Globus pallidus (tissue), 1 donor: ENCODE measurements at places on chromosomes 2 and 18.

DNA sequence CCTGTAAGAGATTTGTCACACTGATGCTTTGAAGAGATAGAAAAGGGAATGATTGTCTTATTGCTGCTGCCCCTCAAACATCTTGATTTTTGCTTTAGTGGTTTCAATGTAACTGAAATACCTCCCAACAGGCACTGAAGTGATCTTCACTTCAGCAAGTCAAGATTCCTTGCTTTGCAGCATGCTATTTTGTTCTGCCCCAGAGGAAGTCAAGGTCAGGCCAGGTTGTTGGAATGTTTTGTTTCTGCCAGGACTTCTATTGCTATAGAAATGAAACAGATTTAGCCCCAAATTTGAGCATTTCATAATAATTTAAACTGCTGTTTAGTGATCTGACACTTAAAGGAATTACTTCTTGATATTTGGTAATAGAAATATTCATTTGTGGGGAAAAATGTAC lies 277.6 kb downstream of the ZNF804A start:
- DNase-seq = no peak

GRCh38 chr18:73136134-73136533 lies 268.3 kb upstream of the NETO1 start:
- DNase-seq = no peak

DNA sequence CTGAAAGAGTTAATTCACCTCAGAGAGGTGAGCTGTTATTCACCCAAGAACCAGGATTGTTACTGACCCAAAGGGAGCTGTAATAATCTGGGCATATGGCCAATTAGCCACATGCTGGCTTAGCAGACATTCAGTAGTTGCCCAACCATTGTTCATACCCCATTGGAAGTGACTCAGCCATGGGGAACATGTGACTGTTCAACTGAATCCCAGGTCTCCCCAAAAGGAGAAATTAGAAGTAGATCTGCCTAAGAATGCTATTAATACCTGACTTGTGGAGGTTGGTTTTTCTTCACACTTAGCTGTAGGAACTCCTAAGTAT lies 272.6 kb upstream of the UBE2E3 start:
- DNase-seq = no peak

DNA sequence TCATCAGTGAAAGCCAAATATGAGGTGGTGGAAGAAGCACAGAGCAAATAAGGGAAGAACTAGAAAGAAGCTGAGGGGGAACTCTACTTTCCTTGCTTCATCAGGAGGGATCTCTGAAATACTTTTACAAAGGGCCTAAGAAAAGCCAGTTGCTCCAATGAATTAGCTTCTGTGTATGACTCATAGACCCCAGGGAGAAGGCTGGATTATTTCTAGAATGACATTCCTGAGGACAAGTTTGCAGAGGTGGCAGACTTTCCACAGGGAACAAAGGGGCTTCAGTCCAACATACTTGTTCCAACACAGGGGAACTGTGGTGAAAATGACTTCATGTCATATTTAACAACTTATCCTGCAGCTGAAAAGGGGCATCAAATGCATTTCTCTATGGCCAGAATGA lies 29.0 kb downstream of the DOK1 start:
- no peak for DNase-seq

DNA sequence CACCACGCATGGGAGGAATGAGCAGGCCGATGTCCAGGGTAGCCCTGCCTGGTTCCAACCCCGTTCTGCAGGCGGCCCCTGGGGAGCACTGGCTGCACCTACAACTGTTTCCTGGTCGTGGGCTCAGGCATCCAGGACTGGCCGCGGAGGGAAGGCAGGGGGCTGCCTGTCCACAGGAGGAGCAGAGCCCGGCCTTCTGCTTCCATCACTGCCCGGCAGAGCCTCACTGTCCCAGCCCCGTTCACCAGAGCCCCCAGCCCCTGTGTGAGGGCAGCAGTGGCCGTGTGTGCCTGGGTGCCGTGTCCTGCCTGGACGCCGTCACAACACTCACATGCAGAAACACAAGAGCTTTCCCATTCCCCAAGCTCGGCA lies 56.2 kb downstream of the KCNG2 start:
- DNase-seq = no peak

DNA sequence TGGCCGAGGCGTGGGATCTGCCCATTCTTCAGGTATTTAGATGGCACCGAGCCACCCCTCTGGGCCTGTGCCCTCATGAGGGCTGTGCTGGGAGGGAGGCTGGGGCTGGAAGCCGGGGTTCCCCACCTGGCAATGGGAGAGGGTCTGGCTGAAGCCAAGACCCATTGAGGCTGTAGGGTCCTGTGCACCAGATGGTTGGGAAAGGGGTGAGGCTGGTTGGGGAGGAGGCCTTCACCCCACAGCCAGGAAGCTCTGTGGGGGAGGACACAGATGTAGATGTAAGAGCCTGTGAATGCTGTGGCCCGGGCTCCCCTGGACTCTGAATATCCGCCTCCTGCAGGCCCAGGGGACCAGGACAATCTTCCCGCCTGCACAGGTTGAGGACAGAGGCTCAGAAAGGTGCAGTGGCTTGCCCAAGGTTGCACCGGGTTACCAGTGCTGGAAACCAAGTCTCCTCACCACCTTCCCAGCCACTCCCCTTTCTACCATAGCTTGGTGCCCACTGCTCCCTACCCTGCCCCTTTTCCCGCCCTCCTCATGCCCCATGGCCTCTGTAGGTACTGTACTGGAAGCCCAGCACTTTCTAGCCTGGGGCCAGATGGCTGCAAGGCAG lies 49.7 kb downstream of the PDCL3 start:
- DNase-seq = no peak

GRCh38 chr2:28263690-28264089 lies 129.0 kb upstream of the FOSL2 start:
- DNase-seq = no peak

DNA sequence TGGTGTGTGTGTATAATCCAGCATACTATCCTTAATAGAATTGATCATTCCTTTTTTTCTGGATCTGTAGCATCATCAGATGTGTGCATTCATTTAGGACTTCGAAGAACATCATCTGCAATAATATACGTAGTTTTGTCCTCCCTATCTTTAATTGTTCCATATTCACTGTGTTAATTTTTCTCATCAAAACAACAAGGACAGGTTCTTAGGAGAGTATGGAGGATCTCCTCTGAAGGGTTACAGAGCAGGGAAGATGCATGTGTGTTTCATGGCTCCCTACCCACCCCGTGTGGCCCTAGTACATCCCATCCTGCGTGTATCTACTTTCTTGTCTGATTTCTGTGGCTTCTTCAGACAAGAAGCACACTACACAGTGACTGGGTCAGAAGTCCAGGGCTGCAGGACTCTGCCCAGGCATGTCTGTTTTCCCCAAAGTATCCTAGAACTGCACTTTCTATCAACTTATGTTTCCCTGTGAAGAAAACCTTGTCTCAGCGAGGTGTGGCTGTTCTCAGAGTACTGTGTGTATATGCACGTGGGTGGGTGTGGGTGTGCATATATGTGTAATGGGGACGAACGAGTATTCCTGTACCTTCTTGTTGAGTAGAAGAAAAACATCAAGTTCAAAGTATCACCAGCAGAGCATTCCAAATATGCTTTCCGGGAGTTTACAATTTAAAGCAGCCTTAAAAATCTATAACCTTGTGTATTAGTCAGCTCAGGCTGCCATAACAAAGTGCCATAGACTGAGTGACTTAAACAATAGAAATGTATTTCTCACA lies 220.4 kb upstream of the FOSL2 start:
- no peak for DNase-seq

DNA sequence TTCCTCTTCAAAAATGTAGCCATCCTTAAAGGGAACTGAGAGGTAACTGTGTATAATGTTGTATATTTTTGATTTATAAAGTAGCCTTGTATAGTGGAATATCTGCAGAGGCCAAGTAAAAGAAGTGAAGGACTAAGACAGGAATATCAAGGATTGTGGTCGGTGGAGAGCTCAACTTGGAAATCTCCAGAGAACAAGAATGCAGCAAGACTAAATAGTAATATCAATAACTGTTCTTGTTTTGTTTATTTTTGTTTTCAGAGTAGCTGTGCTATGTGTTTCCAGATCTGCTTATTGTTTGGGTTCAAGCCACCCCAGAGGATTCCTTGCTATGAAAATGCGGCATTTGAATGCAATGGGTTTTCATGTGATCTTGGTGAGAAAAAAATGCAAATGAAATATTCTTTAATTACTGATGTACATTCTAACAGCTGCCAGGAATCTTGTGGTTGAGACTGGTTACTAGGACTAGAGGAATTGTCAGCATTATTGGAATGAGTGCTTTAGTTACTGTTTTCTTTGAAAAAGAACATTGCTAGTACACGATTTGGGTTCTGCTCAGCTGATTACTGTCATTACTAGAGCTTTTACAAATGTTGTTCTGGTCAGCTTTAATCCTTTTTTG lies 25.0 kb downstream of the FASTKD2 start:
- DNase-seq = no peak

DNA sequence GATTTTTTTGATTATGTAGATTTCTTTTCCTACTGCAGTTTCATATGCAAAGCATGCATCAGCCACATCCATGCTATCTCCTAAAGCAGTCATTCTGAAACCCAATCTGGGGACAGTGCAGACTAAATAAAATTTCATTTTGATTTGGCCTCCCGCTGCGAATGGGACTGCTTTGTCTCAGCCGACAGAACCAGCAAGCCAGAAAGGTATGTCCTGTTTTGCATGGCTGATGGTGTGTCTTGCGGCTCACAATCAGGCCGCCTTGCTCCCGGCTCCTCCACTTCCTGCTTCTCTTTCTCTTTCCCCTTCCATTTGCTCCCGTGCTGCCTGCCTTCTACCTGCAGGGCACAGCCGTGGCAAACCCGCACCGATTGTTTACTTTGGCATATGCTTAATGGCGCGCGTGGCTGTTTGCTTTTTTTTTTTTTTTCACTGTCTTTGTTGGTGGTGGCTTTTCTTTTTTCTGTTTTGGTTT lies 419.6 kb upstream of the POU3F3 start:
- DNase-seq = peak; percentile 67

DNA sequence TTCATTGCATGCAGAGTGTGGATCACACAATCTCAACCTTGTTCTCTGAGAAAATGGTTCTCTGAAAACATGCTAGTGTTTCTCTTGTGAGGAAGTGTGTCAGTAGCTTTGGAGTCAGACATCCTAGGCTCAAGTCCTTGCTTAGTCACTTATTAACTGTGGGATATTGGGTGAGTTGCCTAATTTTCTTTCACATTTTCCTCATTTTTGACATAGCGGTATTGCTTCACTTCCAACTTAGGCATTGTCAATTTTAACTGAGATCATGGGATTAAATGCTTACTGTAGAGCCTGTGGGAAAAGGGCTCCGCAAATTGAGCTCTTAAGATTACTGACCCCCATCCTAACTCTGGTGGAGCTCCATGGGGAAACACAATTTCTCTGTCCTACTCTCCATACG lies 622.2 kb downstream of the CNTNAP5 start:
- no peak for DNase-seq

GRCh38 chr2:180652794-180653193 lies 327.6 kb upstream of the UBE2E3 start:
- DNase-seq = no peak

GRCh38 chr2:188079196-188079595 lies 212.5 kb upstream of the GULP1 start:
- no peak for DNase-seq

DNA sequence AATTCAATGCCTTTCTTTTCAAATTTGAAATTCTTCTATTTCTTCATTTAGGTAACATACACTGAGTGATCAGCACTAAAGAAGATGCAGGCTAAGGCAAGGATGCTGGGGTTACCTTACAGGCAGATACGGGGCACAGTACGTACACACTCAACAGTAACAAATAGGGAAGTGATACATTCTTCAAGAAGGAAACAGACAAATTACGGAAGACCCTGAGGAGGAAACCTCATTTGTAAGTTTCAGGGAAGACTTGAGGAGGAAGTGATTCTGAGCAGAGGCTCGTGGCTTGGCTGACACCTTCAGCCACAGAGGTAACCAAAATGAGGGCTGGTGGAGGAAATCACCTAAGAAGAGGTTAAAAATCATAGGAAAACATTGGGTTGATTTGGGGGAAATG lies 1108.3 kb upstream of the KLHL29 start:
- no peak for DNase-seq

DNA sequence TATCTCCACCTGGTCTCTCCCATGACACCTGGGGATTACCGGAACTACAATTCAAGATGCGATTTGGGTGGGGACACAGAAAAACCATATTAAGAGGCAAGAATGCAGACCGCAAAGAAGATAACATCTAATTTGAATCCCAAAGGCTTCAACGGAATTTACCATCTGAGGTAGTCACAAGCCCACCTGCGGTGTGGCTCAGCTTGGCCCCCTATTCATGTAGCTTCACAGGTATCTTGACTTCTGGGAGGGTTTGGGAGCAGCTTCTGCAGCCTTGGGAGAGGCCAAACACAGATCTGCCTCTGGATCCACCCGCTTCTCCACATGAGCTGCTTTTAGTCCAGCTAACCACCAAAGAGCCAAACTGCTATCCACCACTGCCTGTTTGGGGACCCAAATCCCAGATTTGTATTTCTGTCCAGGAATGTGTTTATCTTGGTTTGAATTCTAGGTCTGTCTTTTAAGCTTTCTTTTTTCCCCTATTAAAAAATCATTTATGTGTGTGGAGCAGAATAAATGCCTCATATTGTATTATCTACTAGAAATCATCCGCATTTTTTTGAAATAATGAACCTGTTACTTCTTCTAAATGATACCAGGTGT lies 247.6 kb downstream of the DLGAP1 start:
- DNase-seq = no peak

GRCh38 chr18:2656237-2656980 lies 883 bp downstream of the SMCHD1 start:
- DNase-seq = no peak

GRCh38 chr18:29225351-29225750 lies 1048.4 kb upstream of the CDH2 start:
- no peak for DNase-seq

DNA sequence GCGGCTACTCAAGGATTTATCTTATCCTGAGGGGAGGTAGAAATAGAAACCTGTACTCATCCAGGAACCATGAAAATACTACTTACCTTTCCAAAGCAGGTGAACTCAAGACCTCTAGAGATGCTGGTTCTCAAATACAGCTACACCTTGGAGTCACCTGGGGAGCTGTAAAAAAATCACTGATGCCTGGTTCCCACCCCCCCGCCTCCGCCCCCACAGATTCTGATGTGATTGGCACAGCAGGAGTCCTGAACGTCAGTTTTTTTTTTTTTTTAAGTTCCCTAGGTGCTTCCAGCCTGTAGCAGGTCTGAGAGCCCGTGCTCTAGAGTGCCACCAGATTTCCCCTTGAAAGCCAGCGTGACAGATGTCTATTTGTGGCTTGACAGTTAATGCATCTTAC lies 113.6 kb downstream of the MRO start:
- no peak for DNase-seq

GRCh38 chr2:189576396-189576795 lies 4.2 kb downstream of the SLC40A1 start:
- DNase-seq = no peak

DNA sequence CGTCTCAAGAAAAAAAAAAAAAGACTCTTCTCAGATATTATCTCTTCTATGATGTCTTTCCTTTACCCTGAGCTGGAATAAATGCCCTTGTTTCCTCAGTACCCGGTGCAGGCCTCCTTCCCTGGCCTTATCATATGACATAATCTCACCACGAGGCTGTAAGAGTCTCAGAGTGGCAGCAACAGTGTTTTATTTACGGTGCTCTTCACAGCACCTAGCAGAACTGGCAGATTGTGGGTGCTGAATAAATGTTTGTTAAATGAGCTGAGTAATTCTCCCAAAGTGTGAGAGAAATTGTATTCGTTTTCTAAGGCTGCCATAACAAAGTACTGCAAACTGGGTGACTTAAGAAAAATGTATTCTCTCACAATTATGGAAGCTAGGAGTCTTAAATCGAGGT lies 82.8 kb upstream of the CD28 start:
- DNase-seq = no peak
